Lung (tissue), 17 donors: ENCODE measurements at places on chromosomes 4 and X. TPM values are rescaled to one million over a fixed set of nuclear protein-coding genes. Genes with fewer than 3 reads are reported as not detected.

Gene REELD1
- 0.86 TPM for total RNA-seq

Gene TSPAN6
- 56.2 TPM for total RNA-seq

DNA sequence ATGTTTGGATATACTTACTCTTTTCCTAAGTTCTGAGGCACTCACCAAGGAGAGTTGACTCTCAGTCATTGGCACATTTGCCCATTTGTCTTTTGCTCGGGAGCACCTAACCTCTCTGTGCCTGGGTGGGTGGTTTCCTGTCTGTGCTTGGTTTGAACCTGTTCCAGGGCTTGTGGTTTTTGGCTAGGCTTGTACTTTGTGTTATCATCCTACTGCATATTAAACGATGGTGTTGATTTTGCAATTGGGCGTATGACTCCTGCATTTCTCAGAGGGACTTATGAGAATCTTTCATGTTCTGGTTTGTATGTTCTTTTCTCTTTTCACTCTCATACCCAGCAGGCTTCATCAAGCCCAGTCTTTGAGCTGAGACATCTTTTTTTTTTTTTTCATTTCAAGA lies 161.7 kb downstream of the BTC start:
- no peaks in the 10 kb centered on the region for H3K36me3 ChIP-seq
- no peak overlapping the region for H3K27ac ChIP-seq
- no peak for DNase-seq
- H3K4me3 ChIP-seq: no peak overlapping the region
- H3K4me1 ChIP-seq: peaks cover 1% of the 10 kb centered on the region

DNA sequence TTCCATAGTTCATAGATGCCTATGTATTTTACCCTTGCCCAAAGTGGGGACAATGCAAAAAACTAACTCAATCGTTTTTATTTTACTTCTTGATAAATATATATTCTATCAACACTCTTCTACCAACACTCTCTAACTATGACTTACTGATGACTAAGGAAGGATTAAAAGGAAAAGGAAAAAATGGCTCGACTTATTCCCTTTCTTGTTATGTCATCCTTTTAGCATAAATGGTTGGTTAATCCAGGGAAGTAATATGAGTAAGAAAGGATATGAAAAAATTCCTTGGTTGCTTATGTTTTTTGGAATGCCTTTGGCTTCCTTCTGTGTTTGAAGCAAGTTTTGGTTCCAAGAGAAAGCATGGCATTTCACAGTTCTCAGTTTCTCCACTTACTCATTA lies 1087.1 kb downstream of the C4orf33 start:
- H3K27ac ChIP-seq: no peak overlapping the region
- H3K4me3 ChIP-seq: no peak overlapping the region
- no peaks in the 10 kb centered on the region for H3K27me3 ChIP-seq
- H3K36me3 ChIP-seq: no peaks in the 10 kb centered on the region
- no peaks in the 10 kb centered on the region for H3K4me1 ChIP-seq

DNA sequence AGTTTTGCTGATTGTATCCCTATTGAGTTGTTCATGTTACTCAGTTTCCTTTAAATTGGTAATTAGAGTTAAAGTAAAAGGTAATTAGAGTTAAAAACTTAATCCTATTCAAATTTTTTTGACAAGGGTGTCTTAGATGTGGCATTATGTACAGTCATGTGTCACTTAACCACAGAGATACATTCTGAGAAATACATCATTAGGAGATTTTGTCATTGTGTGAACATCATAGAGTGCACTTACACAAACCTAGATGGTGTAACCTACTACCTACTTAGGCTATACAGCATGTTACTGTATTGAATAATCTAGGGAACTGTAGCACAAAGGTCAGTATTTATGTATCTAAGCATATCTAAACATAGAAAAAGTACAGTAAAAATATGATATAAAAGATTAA lies 39.2 kb downstream of the BEX3 start:
- H3K36me3 ChIP-seq: no peaks in the 10 kb centered on the region
- H3K4me1 ChIP-seq: no peaks in the 10 kb centered on the region
- peaks cover 3% of the 10 kb centered on the region for H3K27me3 ChIP-seq
- H3K27ac ChIP-seq: no peak overlapping the region
- H3K4me3 ChIP-seq: no peak overlapping the region
- no peak for DNase-seq
